AG04449 (cell line): ENCODE measurements at places on chromosomes 13 and 19.

DNA sequence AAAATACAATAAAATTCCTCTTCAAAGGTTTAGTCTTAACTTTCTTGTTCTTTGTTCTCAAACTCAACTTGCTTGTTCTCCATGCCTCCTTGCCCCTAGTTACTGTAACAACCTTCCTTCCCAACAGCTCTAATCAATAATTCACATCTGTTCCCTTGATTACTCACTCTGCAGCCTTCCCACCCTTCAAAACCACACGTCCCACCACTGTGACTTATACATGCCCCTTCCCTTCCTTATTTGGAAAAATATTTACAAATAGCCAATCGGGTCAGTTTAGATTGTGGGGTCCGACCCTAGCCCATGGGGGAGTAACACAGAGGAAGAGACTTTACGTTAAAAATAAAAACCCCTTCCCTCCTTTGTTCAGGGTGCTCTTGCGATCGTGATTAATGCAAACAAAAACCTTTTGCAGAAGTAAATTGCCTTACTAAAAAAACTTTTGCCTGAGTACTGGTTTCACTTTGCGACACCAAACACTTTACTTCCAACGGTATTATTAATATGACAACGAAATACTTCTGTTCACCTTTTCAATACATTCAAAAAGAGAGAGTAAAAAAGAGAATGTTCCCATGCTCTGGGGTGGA, 512 bp upstream of the ZNF93 start:
- DNase-seq, result peak; percentile 16

DNA sequence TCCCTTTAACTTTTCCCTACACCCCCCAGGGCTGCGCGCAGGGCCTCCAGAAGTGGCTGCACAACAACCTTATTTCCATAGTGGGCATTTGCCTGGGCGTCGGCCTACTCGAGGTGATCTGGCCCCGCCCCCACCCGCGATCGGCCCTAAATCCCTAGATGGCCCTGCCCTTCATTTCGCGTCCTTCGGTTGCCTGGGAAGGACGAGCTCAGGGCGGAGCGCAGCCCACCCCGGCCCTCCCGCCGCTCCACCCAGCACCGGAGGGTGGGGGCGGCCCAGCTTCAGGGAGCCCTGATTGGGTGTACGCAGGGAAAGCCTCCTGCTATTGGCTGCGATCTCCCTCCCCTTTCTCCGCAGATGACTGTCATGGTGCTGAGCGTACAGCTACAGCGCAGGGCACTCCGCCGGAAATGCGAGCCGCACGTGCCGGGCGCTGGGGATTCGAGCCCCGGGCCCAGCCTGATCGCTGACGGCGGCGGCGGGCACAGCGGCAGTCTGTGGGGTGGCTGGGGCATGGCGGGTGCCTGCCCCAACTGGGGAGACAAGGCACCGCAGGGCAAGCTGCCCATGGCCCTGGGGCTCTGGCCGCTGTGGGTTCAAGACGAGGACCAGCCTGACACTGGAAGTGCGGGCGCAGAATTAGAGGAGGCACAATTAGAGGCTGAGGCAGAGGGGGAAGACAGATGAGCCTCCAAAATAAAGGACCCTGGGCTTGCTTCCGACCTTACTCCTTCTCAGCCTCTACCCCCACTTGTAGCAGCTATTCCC, 4.3 kb downstream of the CD37 start:
- DNase-seq, result no peak

GRCh38 chr13:96851856-96852445, 142.3 kb downstream of the OXGR1 start:
- DNase-seq, result no peak

DNA sequence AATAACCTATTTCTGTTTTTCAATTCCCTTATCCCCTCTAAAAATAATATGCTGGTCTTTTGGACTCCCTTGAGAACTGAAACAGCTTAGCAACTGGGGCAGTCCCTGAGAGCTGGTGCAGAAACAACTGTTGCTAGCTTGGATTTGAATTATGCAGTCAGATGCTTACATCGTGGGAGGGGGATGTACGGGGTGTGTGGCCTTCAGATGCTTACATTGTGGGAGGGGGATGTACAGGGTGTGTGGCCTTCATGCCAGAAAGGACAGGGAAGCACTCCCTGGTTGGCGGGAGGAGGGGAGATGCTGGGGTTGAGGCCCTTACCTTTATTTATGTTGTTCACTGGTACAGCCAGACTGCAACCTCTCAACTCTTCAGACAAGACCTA, 25.6 kb downstream of the LRCH1 start:
- no peak for DNase-seq

GRCh38 chr19:43527860-43528622, 1.0 kb upstream of the ETHE1 start:
- no peak for DNase-seq

- no peak for DNase-seq
These were observed 244.5 kb downstream of the SPRY2 start for GRCh38 chr13:80096383-80096782.

GRCh38 chr19:20611866-20612265, 46.3 kb upstream of the ZNF737 start:
- DNase-seq, result no peak

GRCh38 chr19:34226036-34226435, 28.3 kb upstream of the GARRE1 start:
- DNase-seq, result no peak
